Left hindlimb (tissue), 1 donor: ENCODE measurements at places on chromosomes 12 and 14.
A peak's percentile ranks its signal among the peaks of the same experiment; 100 is the strongest.

GRCh38 chr14:97878206-97878605, 1081.0 kb downstream of the VRK1 start:
- no peak for DNase-seq

DNA sequence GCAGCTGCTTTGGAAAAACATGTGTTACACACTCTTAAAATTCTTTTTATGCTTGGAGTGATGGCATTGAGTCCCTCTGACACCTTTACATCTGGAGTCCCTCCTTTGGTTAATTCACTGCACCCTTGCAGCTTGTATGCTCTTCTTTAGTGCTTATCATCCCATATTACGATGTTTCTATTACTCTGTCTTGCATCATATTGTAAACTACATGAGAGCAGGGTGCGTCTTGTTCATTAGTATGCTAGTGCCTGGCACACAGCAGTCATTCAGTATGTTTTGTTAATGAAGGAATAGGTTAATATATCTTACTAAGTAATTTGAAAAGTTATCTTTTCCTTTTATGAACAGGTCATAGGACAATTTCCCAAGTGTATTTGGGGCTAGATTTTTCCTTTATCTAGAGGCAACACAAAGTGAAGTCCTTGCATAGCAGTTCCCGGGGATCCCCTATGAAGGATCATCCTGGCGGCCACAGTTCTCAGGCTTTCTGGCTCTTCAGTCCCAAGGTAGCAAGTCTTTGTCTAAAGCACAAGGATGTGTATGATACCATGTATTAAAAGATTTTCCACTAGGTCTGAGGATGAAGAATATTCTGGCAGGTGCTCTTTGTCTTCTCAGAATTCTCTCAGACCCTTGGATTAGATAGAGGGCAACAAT, 363.8 kb downstream of the FUT8 start:
- no peak for DNase-seq

DNA sequence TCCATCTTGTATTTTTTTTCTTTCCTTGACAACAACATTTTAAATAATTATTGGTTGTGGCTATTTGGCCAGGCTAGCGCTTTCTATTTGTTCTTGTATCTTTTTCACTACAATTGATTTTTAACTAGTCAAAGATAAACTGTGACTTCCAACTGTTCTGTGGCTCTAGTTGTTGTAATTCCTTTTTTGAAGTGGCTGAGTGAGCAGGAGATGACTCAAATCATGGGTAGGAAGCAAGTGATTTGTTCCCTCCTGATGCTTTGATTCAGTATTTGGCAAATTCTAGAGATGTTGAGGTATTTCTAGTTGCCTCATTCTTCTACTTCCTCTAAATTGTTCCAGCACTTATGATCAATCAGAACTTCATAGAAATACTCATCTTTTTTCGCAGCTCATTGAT, 633.5 kb downstream of the RERGL start:
- DNase-seq, result no peak

GRCh38 chr14:102831163-102831804, 54.0 kb downstream of the TRAF3 start:
- DNase-seq, result no peak

- no peak for DNase-seq
These were observed 140.7 kb upstream of the NOVA1 start for GRCh38 chr14:26738571-26738970.

DNA sequence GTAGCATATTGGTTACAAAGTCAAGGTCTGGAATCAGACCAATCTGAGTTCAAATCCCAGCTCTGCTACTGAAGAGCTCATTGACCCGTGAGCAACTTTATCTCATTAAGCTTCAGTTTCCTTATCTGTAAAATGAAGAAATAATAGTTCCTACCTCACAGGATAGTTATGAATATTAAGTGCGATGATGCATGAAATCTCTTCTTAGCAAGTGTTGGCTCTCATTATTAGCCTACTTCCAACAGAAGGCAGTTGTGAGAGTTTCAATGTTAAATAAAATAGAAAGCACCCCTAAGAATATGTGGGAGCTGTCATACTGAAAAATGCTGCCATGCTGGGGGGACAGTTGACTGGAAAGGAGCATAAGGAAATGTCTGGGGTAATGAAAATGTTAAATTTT, 39.0 kb upstream of the ITPR2 start:
- no peak for DNase-seq

- no peak for DNase-seq
These were observed 11.1 kb downstream of the ABCB9 start for GRCh38 chr12:122955156-122955555.

GRCh38 chr12:12872934-12873275, 18.5 kb upstream of the GPRC5A start:
- no peak for DNase-seq

DNA sequence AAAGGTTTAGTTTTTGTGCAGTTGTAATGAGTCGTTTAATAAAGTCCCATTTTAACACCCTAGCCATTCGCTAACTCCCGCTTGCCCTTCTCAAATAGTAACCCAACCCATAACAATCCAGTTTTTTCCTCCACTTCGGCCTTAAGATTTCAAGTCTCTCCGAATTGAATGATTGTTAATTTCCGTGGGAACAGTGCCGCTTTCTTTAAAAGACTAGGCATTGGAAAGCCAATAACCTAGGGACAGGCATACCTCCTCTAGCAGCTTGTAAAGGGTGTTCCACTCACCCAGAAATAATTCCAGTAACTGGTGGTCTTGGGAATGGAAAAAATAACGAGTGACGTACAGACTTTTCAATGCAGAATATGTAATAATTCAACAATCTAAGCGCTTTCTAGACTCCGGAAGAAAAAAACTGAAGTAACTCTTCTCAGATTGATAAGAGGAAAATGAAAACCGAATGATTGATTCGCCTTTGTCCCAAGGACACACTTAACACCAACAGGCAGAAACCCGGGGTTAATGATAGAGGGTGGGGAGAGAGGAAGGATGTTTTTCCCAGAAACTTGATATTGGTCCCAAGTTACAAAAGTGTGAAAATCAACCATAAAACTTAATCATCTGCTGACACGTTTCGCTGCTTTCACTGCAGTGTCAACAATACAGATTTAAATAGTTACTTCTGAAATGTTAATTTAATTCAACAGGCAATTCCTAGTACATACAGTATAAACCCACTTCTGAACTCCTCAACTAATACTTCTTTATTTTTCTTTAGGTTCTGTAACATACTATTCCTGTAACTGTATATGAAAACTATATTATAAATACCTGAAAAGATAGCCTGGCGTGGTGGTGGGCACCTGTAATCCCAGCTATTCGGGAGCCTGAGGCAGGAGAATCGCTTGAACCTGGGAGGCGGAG, 1.0 kb upstream of the SINHCAF start:
- DNase-seq, result no peak

- DNase-seq, result no peak
These were observed 236.2 kb downstream of the SLC41A2 start for GRCh38 chr12:104721936-104722335.

DNA sequence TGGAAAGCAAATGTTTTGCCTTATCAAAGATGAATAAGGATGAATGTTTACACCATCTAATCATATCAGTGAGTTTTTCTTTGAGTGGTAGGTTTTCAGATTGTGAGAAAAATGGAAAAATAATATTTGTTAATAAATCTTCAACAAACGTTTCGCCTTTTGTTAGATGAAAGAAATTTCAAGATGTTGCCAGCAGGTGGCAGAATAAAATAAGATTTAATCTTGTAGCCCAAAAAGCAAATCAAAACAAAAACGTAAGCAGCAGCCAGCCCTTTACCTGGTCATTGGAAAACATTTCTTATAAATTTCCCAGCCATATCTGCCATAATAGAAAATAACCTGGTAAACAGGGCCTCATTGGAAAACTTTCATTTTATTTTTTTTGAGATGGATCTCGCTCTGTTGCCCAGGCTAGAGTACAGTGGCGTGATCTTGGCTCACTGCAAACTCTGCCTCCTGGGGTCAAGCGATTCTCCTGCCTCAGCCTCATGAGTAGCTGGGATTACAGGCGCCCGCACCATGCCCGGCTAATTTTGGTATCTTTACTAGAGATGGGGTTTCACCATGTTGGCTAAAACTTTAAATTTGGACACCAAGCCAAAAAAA, 15.4 kb upstream of the TMEM120B start:
- no peak for DNase-seq

DNA sequence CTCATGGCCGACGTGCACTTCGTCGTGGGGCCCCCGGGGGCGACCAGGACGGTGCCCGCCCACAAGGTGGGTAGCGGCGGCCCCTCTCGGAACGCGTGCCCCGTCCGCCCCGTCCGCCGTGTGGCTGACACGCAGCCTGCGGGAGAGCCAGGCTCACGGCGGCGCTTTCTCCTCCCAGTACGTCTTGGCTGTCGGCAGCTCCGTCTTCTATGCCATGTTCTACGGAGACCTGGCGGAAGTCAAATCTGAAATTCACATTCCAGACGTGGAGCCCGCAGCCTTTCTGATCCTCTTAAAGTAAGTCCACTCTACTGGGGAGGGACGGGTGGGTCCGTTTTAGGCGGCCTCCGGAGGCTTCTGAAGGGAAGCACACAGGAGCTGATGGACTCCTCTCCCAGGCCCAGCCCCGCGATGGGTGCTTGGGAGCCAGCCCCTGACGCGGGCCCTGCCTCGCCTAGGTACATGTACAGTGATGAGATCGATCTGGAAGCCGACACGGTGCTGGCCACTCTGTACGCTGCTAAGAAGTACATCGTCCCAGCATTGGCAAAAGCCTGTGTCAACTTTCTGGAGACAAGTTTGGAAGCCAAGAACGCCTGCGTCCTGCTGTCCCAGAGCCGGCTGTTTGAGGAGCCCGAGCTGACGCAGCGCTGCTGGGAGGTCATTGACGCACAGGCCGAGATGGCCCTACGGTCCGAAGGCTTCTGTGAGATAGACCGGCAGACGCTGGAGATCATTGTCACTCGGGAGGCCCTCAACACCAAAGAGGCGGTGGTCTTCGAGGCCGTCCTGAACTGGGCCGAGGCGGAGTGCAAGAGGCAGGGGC, 1.1 kb downstream of the BTBD6 start:
- DNase-seq, result peak; percentile 60

DNA sequence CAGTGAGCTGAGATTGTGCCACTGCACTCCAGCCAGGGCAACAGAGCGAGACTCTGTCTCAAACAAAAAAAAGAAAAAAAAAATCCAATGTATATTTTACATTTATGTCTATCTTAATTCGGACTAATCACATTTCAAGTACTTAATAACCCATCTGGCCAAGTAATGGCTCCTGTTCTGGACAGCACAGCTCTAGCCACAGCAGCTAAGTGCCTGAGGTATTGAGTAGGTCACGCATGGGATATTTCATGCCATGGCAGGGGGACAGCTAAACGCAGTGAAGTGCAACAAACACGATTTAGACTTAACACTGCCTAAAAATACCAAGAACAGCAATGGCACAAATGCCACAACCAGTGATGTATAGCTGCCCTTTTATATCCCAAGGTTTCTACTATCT, 8.0 kb downstream of the BAZ1A start:
- no peak for DNase-seq

DNA sequence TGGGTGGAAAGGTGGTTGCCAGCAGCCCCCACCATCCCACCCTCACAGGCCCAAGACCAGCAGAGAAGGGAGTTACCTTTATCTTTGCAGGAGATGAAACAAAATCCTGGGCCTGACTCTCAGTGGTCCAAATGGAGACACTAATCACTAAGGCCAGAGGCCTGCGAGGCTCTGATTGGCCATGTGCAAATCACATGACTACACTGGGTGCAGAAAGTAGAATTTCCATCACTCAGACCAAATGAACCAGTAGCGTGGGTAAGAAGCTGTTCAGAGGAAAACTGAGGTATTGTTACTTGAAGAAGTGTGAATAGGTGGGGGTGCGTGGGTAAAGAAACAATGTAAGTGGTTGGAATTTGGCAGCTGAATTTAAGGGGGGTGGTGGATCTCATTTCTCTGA, 20.2 kb upstream of the PPP1CC start:
- DNase-seq, result no peak

DNA sequence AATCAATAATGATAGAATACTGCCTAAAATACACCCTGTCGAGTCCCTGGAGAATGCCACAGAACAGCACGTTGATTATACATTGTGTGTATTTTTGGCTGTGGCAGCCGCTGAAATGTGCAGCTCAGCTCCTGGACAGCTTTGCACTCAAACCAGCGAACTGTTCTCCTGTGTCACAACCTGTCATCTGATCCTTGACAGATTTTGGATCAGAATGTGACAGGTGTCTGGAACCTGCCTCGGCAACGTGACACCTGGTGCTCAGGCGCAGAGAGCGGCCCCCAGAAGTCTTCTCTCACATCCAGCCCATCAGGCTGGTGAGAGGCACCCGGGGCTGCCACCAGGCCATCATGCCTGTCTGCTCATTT, 19.3 kb downstream of the MVK start:
- no peak for DNase-seq

GRCh38 chr12:130775953-130776856, 60.1 kb upstream of the RIMBP2 start:
- peak; percentile 67 for DNase-seq

- DNase-seq, result no peak
These were observed 202.7 kb upstream of the PRICKLE1 start for GRCh38 chr12:42792265-42792664.

DNA sequence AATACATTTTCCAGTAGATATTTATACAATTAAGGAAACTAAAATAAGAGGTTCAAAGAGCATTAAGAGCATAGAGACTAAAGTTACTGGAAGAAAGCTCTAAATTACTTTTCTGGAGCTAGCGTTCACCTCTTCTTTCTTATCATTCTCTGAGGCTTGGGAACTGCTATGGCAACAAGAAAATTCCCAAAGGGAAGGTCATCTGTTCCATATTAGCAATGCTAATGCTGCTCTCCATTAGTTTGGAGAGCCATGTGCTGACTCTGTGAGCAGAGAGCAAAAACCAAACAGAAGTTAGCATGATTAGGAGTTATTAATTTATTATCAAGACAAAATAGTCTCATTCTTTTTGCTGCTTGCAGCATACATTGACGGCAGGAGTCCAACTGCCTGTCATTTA, 143.1 kb upstream of the SLC16A7 start:
- no peak for DNase-seq

DNA sequence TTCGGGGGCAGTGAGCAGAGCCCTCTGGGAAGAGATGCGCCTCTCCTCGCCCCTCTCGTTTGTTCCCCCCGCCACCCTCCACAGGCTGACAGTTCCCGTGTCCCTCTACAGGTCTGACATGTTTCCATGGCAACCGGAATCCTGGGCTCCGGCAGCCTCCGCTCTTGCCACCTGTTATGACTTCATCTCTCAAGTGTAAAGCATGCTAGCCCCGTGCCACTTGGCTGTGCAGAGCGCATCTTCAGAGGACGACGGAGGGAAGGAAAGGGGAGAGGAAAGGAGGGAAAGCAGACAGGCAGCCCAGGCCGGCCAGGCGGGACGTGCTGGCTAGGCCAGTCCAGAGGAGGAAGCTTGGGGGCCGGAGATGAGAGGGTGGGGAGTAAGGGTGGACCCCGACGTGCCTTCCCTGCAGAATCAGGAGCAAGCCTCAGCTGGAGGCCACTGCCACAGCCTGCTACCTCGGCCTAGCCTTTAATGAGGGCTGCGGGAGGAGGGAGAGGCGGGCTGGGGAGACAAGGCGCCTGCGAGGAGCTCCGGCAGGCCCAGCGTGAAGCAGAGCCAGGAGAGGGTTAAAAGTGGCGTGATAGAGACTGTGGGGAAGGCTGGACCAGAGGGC, 214.3 kb downstream of the DPF3 start:
- DNase-seq, result peak; percentile 50
